ENCODE measurements at places on chromosomes 16 and 17.
A peak's percentile ranks its signal among the peaks of the same experiment; 100 is the strongest.

DNA sequence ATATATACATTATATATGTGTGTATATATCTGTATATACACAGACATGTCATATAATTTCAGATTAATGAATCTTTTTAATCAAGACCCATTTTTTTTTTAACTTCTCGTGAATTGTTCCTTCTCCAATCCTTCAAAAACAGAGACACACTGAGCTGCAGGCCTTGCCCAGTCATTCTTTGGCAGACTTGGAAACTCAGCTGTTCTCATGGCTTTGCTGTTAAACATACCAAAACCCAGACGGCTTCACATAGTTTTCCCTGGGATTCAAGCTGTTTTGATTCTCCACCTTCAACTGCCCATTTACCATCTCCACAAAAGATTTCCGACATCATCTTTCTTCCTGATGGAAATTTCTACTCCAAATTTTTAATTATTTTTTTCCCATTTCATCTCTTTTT is 148.7 kb downstream of the KCNJ2 start:
- DNase-seq, result no peak

- no peak for DNase-seq
These were observed 6.7 kb downstream of the SLC13A5 start for GRCh38 chr17:6706499-6706898.

GRCh38 chr16:22366371-22366770 is 8.0 kb downstream of the CDR2 start:
- DNase-seq, result no peak

DNA sequence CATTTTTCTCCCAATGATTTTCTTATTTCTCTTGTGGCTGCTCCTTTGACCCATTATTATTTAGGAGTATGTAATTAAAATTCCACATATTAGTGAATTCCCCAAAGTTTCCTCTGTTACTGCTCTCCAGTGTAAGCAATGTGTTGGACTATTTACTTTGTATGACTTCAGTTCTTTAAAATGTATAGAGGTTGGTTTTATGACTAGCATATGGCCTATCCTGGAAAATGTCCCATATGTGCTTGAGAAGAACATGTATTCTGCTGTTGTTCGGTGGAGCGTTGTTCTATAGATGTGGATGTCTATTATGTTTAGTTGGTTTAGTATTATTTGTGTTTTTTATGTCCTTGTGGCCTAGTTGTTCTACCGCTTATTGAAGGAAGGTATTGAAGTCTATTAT is 6.0 kb upstream of the NT5M start:
- no peak for DNase-seq

DNA sequence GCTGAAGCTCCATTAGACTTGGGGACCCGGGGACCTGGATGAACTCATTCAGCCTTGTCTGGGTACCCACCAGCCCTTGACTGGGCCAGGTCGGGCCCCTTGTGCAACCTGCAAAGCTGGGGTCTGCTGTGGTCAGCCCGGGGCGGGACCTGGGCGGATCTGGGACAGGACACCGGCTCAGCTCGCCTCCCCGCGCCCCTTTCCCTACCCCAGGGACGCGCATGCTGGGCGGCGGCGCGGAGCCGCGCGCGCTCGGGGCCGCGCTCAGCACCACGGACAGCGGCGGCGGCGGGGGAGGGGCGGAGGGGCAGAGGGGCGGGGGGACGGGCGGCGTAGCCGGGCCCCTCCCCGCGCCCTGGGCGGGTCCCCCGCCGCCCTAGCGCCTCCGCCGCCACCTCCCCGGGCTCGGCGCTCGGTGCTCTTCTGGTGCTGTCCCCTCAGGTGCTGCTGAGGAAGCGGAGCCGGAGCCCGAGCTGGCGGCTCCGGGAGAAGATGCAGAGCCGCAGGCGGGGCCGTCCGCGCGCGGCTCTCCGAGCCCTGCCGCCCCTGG is 7.4 kb downstream of the ACD start:
- DNase-seq, result no peak

- peak; percentile 11 for DNase-seq
These were observed 51.8 kb downstream of the CA10 start for GRCh38 chr17:52106638-52107261.

GRCh38 chr17:40598619-40599467 is 33.6 kb upstream of the CCR7 start:
- DNase-seq, result no peak

GRCh38 chr17:70527364-70527888 is 358.1 kb downstream of the KCNJ2 start:
- no peak for DNase-seq

DNA sequence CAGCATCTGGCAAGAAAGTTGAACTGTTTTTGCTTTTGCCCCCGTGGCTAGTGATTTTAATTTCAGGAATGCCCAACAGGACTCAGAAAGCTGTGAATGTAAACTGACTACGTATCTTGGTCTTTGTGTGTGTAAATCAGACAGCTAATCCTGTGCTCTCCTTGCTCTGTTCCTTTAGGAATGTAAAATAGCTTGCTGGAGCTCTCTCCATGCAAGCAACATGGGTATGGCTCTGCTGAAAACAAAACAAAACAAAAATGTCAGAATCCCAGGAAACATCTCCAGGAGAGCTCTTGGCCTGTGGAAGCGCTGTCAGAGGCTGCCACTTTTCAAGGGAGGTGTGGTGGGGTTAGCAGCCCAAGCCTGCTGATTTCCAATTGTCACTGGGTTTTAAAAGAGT is 161.8 kb upstream of the NOG start:
- no peak for DNase-seq
